ENCODE measurements at places on chromosomes 7 and 10. TPM values are rescaled to one million over a fixed set of nuclear protein-coding genes. Genes with fewer than 3 reads are reported as not detected.

Gene PNLIPRP3
- total RNA-seq, result not detected

DNA sequence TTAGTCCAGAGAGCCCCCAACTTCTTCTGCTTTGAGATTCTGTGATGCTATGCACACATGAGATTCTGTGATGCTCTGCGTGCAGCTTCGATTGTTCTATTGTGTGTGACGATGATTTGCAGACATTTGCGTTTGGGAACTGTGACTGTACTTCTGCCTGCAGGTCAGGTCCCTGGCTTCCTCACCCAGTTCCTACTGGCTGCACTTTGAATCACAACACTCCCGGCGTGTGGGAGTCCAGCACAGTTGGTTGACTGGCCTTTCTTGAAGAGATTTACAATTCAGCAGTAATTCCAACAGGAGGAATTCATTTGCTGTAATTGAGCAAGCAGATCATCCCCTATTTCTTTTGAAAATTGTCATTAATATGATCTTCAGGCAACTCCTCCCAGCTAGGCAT lies 252.2 kb upstream of the YAE1 start:
- no peak for DNase-seq

GRCh38 chr10:90920986-90921666 lies at the start of gene ANKRD1:
TSS of gene ANKRD1 (minus strand) at chr10:90921087. CDS start at chr10:90921027, 60 bp downstream.
- no peak for DNase-seq

DNA sequence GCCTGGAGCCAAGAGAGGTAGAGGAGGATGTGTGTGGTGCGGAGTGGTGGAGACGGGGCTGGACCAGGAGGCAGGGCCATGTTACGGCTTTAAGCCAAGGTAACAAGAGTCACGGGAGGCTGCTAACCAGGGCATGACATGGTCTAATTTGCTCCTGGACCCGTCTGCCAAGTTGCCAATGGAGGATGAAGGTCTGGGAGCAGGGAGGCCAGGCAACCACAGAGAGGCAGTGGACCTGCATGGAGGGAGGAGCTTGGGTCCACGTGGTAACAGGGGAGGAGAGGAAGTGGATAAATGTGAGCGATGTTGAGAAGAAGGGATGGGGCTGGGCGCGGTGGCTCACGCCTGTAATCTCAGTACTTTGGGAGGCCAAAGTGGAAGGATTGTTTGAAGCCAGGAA lies 31.0 kb downstream of the SRRM3 start:
- DNase-seq, result no peak

GRCh38 chr10:34235164-34235832 lies 579.8 kb downstream of the PARD3 start:
- DNase-seq, result no peak

DNA sequence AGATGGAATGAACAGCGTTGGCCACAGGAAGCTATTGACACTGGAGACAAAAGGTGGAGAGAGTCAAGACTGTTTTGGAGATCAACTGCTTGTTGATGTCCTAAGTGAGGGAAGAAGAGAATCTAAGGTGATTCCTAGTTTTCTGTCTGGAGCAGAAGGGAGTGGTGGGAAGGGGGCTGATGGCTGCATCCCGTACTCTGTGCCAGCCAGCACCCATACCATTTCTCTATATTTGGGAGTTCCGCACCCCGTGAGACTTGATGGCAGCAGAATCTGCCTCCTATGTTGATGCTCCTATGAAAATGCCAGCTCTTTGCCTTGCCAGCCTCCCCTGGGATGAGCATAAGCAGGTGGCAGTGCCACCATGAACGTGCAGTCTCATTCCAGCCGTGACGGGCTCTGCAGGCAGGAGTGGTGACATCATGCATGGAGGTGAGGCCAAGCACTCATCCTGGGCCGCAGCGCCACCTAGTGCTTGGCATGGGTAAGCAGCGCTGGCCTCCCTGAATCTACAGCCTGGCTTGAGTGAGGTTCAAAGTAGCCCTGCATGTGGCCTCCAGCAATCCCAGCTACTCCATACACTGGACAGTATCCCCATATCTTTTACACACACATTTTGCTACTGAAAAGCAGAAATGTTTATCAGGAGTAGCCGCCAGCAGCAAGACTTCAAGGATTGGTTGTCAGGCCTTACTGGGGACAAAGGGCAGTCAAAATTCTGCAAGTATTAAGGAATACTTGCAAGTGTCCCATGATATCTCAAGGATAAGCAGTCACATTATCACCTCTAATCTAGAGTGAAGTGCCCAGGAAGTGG lies 43.0 kb downstream of the PODXL start:
- peak; percentile 77 for DNase-seq

GRCh38 chr10:132599732-132600131 lies 62.1 kb downstream of the INPP5A start:
- DNase-seq, result no peak

DNA sequence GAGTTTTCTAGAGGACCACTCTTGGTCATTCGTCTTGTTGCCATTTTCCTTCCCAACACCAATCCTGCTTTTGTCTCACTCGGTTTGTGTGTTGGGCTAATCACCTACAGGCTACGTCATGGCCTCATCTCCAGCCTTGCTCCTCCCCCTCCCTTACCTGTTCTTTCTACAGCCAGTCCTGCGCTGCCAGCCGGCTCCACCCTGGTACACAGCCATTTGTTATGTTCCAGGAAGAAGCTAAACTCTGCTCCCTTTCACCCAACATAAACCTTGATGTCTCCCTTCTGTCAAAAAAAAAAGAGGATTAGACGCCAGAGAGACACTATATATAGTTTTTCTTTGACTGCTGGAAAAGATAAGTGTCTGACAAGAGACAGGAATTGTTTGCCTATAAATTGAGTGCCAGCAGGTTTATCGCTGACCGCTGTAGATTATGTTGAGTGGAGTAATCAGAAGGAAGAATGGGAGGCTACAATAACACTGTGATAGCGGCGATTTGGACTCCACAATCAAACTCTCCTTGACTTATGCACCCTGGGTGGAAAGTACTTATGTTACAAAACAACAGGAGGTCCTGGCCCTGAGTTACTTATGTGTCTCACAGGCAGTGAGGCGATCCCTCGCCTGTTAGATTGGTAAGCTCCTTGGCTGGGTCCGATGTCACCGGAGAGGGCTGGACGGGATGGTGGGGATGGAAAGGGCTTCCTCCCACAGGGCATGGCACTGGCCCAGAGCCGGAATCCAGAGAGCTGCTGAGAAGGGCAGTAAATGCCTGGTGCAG lies 171.3 kb upstream of the BMPER start:
- DNase-seq, result no peak

- no peak for DNase-seq
Observed at GRCh38 chr10:126147866-126148587, 240.2 kb downstream of the ADAM12 start.

- DNase-seq, result no peak
Observed at GRCh38 chr7:124718032-124718766, 47.4 kb downstream of the GPR37 start.
